Naive thymus-derived CD4-positive, alpha-beta T cell (primary cell): ENCODE measurements at places on chromosomes 6 and 20. TPM values are rescaled to one million over a fixed set of nuclear protein-coding genes. Genes with fewer than 3 reads are reported as not detected.

- DNase-seq = no peak
These were observed 55.8 kb upstream of the MTRF1L start for GRCh38 chr6:153058291-153058690.

DNA sequence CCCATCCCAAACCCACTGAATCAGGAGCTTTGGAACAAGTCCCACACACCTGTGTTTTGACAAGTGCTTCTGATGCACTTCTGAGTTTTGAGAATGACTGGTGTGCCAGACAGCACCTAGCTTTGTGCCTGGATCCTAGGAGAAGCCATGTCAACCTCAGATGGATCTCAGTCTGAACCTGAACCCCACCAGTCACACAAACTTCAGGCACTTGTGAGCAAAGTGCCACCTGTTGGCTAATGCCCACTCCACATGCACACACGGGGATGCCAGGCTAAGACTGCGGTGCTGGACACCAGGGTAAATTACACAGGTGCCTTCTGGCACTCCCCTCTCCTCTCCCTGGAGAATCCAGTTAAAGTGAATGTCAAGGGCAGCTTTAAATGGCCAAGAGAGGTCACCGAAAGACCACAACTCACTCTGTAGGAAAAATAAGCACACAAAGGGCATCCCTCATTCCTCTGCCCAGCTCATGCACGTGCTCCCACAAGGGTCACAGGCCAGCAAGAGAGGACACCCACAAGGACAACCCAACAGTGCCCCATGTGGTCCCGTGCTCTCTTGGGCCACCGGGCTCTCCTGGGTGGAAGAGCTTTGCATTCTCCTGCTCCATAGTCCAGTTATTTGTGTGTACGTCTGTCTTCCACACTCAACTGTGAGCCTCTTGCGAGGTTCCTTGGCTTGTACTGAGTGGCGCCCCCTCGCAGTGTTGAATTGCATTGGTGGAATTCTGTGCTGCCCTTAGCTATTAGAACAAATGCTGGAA is 45.6 kb downstream of the TAF8 start:
- DNase-seq = no peak

- DNase-seq = no peak
These were observed 48.5 kb upstream of the ID4 start for GRCh38 chr6:19788686-19789085.

DNA sequence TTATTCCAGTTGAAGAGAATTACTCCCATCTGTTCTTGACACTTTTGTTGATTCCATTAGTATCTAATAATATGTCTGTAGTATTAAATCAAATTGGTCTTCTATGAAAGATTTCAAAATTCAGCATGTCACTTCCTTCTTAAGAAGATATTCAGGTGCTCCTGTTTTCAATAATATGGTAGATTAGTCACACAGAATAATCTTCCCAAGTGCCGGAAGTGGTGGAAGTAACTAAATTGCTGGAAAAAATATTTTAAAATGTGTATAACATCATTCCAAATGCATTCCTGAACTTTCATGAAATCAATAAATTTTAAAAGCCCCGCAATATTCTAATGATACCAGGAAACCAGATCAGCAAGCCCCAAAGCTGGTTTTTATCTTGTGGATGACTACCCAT is 281.3 kb downstream of the EPM2A start:
- DNase-seq = no peak

- DNase-seq = peak; percentile 64
These were observed 28.2 kb upstream of the TAF8 start for GRCh38 chr6:42021847-42022754.

DNA sequence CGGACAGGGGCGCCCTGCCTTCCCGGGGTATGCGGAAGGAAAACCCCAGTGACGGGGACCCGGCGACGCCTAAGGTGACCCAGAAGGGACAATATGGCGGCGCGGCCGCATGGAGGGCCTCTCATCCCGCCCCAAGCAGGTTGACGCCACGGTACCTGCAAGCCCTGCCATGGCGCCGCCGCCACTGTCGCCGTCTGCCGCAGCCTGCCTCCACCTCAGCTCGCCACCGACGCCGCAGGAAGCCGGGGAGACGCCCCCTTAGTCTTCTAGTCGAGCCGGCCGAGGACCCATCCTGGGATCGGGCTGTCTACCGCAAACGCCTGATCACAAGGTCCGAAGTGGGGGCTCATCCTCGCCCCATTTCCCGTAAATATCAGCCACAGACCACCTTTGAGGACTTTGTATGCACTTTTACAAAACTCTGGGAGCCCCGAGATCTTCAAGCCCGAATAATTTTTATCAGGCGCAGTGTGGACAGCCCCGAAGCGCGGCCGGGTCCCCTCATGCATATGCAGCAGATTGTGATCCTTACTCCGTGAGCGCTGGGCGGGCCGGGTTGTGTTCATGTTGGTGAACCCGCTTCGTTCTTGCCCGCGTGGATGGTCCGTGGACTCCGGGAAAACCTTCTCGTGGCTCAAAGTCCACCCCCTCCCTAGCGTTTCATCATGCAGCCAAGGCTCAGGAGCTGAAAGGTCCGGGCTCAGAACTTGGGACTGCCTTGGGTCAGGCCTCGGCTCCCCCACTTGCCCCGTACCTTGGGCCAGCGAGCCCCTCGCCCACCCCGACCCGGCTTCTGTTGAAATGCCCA is at the start of gene BLCAP:
Gene BLCAP, minus strand, starts transcription at position 239 of the 808 bp plus-strand sequence. CDS start 8,702 bp downstream, outside the sequence.
- DNase-seq = peak; percentile 89

DNA sequence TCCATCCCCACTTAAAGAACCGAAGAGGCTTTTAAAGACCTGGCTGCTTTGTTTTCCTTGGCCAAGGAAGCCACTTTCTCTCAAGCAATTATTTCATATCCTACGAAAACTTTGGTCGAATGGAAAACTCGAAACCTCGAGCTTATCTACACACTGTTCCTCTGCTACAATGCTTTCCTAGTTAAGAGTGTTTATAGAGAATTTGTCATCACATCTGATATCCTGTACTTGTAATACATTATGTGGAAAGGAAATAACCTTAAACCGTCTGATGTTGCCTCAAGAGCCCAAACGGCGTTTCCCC is 28.1 kb downstream of the TFAP2B start:
- no peak for DNase-seq

- no peak for DNase-seq
These were observed 24.4 kb downstream of the UQCC1 start for GRCh38 chr20:35387334-35387733.

- no peak for DNase-seq
These were observed 168.9 kb downstream of the PHF3 start for GRCh38 chr6:63804381-63804956.

- no peak for DNase-seq
These were observed 1.7 kb downstream of the TULP4 start for GRCh38 chr6:158313989-158314388.

DNA sequence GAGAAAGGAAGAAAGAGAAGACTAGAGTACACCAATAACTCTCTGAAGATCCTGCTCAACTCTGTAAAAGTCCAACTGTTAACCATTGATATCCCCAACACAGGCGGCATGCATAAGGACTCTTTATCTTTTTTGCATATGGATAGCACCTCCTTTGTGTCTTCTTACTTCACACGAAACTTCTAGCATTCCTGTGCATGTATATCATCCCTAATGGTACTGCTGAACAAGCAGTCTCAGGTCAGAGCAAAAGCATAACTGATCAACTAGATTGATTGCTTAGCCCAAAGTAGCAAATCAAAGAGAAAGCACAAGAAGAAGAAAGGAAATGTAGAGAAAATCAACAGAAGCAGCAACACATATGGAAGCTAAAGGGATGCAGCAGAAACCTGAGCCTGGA is 234.4 kb downstream of the SYNE1 start:
- no peak for DNase-seq

- no peak for DNase-seq
These were observed 251.6 kb downstream of the PHF3 start for GRCh38 chr6:63887002-63887751.

DNA sequence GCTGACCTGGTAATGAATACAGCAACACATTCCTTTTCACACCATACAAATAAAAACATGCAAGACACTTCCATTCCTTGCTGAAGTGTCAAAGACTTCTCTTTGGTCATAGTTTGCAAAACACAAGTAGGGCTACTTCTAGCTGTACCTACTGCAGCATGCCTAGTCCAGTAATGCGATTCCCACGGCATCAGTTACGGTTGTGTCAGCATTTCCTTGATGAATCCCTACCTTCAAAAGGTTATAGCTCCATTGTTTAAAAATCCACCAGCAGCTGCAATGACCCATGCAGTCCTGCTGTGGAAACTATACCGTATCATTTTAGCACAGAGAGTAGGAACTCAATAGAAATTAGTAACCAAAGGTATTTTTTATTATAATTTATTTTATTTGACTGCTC is 1371.5 kb downstream of the EPHA7 start:
- DNase-seq = no peak

- no peak for DNase-seq
These were observed 381 bp upstream of the PEX7 start for GRCh38 chr6:136822046-136822375.

- no peak for DNase-seq
These were observed 31.5 kb upstream of the EDN3 start for GRCh38 chr20:59268870-59269269.

DNA sequence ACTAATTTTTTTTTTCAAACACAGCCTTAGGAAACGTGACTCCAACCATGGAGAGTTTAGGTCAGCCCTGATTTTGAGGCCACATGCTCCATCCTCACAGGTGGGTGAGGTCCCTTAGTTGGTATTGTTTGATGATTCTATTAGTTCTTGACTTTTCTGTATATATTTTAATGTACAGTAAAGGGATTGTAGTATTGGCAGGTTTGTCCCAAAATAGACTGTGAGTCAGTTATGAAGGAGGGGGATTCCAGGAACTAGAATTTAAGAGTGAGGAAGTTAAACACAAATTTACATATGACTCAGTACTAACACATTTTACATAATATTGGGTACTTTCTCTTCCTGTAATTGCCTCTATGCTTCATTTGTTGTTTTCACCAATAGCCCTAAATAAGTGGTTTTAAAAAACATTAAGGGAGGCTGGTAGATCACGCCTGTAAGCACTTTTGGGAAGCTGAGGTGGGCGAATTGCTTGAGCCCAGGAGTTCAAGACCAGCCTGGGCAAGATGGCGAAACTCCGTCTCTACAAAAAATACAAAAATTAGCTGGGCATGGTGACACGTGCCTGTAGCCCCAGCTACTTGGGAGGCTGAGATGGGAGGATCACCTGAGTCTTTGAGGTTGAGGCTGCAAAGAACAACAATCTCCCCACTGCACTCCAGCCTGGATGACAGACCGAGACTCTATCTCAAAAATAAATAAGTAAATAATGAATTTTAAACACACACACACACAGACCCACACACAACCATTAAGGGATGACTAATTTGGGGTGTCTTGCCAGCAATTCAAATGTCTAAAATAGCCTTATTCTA is 81.8 kb downstream of the SGK1 start:
- no peak for DNase-seq

DNA sequence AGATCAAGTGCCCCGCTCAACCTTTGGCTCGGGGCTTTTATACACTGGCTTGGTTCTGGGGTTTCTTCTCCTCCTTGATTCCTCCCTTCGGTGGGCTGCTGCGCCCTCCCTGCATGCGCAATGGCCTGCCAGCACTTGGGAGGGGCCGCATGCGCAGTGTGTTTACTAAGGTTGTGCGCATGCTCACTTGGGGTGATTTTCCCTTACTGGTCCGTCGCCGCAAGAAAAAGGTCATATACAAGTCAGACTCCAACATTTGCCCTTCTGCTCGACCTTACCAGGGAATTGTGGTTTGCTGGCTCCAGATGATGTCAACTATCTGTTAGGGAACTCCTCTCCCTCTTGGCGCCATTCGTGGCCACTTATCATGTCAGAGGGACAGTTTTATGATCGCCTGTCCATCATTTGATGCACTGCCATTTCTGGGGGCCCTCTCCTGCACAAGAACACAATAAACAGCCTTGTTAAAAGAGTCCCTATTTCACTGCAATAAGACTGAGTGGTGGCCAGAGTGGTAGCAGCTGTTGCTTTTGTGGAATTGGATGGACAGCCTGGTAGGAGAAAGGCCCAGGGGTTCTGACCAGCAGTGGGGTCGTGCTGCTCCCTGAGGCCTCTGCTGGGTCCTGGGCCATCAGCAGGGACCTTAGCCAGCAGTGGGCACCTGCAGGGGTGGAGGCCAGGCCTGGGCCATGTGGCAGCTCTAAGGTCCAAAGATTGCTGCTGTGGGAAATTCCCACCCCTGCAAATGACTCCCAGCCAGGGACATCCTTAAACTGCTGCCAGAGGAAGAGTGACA is 2.8 kb upstream of the LBP start:
- no peak for DNase-seq

DNA sequence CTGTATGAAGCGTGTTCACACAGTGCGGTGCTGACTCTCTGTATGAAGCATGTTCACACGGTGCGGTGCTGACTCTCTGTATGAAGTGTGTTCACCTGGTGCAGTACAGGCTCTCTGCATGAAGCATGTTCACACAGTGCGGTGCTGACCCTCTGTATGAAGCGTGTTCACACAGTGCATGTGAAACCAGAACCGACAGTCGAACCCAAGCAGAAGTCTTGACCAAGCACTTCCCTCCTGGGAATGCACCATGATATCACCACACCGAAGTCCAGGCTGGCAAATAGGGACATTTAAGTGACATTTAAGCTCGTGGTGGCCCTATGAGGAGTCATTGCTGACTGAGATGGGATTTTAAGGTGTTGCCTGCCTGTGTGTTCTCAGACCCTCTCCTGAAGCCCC is 11.3 kb upstream of the SERPINB1 start:
- no peak for DNase-seq

- DNase-seq = no peak
These were observed 34.9 kb upstream of the UTRN start for GRCh38 chr6:144250276-144250675.

DNA sequence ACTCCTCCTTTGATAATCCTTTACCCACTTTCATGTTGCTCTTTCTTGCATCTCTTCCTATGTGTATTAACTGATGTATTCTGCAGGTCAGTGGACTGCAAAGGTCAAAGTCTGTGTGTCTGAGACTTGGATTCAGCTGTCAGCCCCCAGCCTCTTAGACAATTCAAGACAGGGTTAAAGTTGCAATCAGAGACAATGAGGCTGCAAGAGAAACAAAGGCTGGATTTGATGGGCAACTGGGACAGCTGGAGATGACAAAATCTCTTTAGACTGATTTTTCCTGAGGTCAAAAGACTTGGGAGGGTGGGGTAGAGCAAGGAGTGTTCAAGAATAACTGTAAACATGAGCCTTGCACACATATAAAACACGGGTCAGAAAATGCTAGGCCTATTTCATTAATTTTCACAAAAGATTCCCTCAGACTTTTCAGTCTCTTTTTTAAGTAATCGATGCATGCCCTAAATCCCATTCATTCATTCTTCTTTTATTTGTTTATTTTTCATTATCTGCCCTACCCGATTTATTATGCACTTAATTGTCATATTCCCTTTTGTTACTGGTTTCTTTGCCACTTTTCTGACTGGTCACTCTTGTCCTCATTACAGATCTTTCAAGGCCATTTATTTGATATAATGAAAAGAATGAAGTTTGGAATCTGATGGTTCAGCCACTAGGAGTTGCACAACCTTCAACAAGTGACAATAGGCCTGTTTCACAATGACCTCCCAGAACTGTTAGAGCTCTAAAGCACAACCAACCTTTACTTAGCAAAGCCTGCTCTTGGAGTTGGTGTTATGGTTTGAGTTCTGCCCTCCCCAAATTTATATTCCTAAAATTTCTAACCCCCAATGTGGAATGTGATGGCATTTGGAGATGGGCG is 33.8 kb upstream of the AKAP12 start:
- DNase-seq = no peak

HACE1 gene
- 16.1 and 16.2 TPM in 2 replicates for total RNA-seq

PLA2G7 gene
- 8.9 TPM for total RNA-seq

MYB gene
- 14.2 TPM for total RNA-seq

PSMG4 gene
- total RNA-seq = 27.7 and 28.5 TPM in 2 replicates

TRIM40 gene
- total RNA-seq = not detected in 2 replicates

SLC17A9 gene
- total RNA-seq = 3.4 TPM

CALHM6 gene
- 16.3 TPM for total RNA-seq

BEND6 gene
- total RNA-seq = 0.43 TPM in 1 of 2 replicates, not detected in the other

PPIL6 gene
- not detected for total RNA-seq

NCOA7 gene
- 30.6 TPM for total RNA-seq

CYP39A1 gene
- not detected for total RNA-seq

LY6G6C gene
- not detected for total RNA-seq
